Cerebellum (tissue), 4 donors: ENCODE measurements at places on chromosomes 4 and X. TPM values are rescaled to one million over a fixed set of nuclear protein-coding genes. Genes with fewer than 3 reads are reported as not detected.

The UGT8 gene
- 11.3 TPM for total RNA-seq

The GAGE12D gene
- not detected for total RNA-seq

GRCh38 chr4:1631136-1631535, 53.0 kb downstream of the FAM53A start:
- DNase-seq, result no peak

- DNase-seq, result no peak
These were observed 36.7 kb downstream of the FGFRL1 start for GRCh38 chr4:1047976-1048772.

DNA sequence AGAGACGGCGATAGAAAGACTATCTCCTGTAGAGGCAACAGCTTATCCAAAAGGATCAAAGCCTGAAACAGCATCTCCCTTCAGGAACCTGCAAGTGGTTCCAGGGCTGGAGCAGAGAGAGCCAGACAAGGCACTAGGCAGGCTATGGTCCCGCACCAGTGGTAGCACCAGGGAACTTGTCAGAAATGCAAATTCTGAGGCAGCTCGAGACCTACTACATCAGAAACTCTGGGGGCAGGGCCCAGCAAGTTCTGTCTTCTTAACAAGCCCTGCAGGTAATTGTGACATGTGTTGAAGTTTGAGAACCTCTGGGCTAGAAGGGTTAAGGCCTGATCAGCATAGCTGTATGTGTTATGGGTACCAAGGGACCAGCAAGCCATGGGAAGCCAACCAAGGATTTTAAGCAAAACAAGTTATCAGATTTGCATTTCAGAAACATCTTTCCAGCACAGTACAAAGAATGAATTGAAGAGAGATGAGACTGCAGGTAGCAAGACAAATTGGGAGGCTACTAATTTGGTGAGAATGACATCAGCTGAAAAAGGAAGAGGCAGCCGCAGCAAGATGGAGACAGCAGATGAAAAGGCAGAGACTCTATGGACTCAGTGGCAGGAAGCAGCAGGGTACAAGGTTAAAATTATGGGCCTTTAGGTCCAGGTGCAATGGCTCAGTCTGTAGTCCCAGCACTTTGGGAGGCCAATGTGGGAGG, 139.7 kb downstream of the TSPAN5 start:
- no peak for DNase-seq
